ENCODE measurements at places on chromosomes 11 and 22.

DNA sequence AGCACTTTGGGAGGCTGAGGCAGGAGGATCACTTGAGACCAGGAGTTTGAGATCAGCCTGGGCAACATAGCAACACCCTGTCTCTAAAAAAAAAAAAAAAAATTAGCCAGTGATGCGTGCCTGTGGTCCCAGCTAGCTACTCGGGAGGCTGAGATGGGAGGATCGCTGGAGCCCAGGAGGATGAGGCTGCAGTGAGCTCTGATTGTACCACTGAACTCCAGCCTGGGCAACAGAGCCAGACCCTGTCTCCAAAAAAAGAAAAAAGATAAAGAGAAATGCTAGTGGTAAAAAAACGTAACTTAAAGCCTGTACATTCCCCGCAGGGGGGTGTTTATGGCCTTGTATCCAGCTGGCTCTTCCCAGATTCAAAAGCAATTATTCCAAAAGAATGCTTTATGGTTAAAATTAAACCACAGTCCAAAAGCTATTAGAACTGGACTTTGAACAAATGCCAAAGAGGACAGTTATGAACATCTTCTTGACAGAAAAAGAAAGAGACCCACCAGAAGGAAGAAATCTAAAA is 16.4 kb upstream of the SNX32 start:
- no peak for DNase-seq

GRCh38 chr11:32489464-32489863 is 54.1 kb upstream of the WT1 start:
- DNase-seq = no peak

DNA sequence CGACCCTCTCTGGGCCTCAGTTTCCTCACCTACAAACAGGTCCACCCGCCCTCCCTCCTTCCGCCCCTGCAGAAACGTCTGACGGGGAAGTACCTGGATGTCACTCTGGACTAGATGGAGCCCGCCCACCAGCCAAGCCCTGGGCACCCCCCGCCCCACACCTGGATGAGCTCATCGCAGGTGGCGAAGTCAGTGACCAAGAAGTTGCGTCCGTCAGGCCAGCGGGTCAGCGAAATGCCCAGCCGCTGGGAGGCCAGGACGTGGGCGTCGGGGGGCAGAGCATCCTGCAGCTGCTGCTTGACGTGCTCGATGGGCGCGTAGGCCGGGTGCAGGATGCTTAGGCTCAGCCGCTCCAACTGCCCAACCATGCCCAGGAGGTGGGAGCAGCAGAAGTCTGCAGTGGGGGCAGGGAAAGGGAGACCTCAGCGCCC is 897 bp downstream of the PNPLA5 start:
- DNase-seq = no peak

GRCh38 chr11:31856248-31856647 is 45.1 kb upstream of the PAX6 start:
- no peak for DNase-seq

- no peak for DNase-seq
Measured at GRCh38 chr11:129146191-129146590, 45.9 kb downstream of the ARHGAP32 start.

- no peak for DNase-seq
Measured at GRCh38 chr11:12180257-12181205, 70.1 kb downstream of the MICAL2 start.

GRCh38 chr11:128343870-128344269 is 243.5 kb downstream of the ETS1 start:
- DNase-seq = no peak

Data from C1 segment of cervical spinal cord (tissue), 14 donors.